ENCODE measurements at places on chromosomes 7 and 10.

DNA sequence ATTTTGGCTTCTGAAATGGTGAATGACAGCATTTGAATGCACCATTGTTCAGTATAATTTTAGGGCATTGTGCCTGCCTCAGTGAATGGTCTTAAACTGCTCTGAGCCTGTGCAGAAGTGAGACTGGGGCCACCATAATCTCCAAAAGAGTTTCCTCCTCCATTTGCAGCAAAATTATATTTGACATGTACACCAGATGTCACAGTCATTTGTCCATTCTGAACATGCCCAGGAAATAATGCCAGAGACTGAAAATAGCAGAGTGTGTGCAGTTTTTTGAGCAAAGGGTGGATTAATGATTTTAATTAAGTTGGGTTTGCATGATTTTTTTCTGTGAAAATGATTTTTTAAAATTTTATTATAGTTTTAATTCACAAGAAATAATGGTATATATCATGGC is 26.4 kb upstream of the SLC35B4 start:
- no peak for DNase-seq

- DNase-seq: no peak
Observed at GRCh38 chr7:17152721-17153120, 145.7 kb upstream of the AHR start.

- no peak for DNase-seq
Observed at GRCh38 chr7:18337048-18337809, 158.3 kb upstream of the HDAC9 start.

- DNase-seq: no peak
Observed at GRCh38 chr10:95987685-95988426, 55.5 kb upstream of the CCNJ start.

- no peak for DNase-seq
Observed at GRCh38 chr10:62225362-62225761, 43.3 kb downstream of the RTKN2 start.

DNA sequence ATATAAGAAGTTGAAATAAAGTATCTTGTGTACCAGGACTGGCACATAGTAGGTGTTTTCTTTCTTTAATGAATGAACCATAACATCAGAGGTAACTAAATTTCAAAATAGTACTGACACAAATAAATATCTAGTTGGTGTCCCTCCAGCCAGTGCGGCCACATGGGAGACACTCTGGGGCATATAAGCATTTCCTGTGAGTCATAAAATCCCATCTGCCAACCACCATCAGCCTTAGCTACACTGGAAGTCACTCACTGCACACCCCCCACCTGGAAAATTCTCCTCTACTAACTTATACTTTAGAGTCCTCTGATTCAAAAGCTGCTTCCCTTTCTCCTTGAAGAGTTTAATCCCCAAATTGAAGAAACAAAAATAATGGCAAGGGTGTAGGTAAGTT is 32.5 kb downstream of the DYDC1 start:
- DNase-seq: no peak

- DNase-seq: no peak
Observed at GRCh38 chr7:82110146-82110840, 333.3 kb downstream of the CACNA2D1 start.

- DNase-seq: no peak
Observed at GRCh38 chr10:11499425-11500071, 111.9 kb downstream of the USP6NL start.

DNA sequence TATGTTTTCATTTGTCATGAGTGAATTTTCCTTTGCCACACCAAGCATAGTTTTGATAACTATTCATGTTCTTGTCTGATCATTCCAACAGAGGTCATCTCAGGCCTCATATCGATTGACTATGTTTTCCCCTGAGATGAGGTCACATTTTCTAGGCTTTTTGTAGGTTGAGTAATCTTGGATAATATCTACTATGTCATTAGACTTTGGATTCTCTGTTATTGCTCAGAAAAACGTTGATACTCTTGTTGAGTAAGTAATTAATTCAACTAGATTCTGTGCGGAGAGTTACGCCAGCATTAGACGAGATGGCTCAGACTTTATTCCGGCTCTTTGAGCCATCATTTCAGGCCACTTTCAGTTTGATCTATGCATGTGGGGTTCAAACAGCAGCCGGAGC is 57.7 kb downstream of the KLF6 start:
- DNase-seq: no peak

DNA sequence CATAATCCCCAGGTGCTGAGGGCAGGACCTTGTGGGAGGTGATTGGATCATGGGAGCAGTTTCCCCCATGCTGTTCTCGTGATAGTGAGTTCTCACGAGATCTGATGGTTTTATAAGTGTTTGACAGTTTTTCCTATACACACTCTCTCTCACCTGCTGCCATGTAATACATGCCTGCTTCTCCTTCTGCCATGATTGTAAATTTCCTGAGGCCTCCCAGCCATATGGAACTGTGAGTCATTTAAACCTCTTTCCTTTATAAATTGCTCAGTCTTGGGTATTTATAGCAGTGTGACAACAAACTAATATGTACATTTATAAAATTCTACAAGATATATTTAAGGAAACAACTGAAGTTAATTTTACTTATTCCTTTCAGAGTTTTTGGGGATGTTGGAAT is 170.8 kb upstream of the BET1 start:
- DNase-seq: no peak

GRCh38 chr7:98724591-98724990 is 107.5 kb downstream of the NPTX2 start:
- DNase-seq: no peak

All from stimulated activated effector memory CD8-positive, alpha-beta T cell treated with anti-CD3 and anti-CD28 coated beads, Interleukin-12 subunit alpha, Interleukin-12 subunit beta, amount 100 ng/mL, for 72 hours (primary cell).